ENCODE measurements at places on chromosomes 2 and 18.

DNA sequence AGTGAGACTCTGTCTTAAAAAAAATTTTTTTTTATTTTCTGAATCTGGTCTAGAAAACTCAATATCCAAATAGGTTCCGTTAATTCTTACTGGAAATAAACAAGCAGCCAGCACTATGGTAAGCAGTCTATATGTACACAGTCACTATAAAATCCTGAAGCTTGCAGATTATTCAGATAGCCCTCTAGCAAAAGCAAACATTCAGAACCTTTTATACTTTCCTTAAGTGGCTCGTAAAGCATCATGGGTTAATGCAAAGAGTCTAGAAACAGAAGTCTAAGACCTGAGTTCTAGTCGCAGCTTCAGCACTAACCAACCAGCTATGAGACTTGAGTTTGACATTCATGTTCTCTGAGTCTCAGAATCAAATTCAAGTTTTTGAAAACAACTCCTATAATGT, 51.9 kb downstream of the SIGLEC15 start:
- no peak for DNase-seq

- no peak for DNase-seq
Observed at GRCh38 chr2:234420408-234420807, 76.5 kb downstream of the ARL4C start.

DNA sequence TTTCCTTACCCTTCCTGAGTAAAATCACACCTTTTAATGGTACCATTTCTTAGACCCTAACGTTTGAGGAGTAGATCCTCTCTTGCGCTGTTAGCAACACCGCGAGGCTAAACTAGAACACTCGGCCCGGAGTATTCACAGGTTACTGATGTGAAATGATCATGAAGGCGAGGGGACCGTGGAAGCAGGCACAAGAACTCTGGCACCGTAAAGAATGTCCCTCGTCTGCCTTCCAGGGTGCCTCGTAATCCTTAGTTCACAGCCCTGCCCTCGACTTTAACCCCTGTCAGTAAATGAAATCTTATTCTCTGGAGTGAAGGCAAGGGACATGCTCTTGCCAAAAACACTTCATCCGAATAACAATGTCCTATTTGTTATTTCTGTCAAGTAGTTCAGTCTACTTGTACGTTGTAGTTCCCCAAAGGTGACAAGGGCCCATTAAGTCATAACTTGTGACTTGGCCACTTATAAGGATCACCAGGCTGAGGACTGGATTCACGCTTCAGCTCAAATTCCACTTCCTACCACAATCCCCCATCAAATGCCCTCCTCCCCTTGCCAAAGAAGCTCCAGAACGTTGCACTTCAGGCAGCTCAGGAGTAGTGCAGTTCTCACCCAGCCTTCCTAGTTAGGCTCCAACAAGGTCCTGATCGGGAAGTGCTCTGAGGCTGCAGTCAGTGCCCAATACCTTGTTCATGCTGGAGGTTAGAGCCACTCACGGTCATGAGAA, 43.3 kb upstream of the ITM2C start:
- DNase-seq = no peak

GRCh38 chr18:80046961-80047541, 12.8 kb downstream of the RBFA start:
- no peak for DNase-seq

DNA sequence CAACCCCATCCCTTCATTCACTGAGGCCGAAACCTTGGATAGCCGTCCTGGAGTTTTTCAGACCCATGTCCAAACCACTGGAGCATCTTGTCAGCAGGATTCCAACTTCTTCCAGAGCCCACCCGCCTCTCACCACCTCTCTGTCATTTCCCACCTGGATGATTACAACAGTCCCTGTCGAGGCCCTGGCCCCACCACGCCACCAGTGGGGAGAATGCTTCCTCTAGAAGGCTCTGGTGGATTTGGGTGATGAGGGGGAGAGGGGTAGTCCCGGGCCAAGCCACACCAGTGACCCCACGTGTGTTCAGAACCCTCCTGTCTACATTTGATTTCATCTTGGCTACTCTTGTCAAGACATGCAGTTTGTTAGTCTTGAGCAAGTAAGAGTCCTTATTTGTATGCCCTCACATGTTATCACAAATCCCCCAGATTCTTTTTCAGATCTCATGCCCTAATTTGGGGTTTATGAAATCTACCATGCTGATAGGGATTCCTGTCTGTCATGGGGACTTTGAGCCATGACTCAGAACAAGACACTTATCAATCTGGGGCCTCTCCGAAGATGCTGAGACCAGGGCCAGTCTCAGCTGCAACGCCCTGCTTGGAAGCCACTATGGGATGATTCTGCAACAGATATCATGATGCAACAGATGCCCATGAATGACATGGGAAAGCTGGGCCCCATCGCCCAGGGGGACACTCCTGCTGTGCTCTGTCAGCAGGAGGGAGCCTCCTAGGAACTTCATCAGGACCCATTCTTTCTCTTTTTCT, 186.1 kb downstream of the ZFP36L2 start:
- no peak for DNase-seq

GRCh38 chr2:20916604-20917286, 93.8 kb upstream of the LDAH start:
- DNase-seq = no peak

- no peak for DNase-seq
Observed at GRCh38 chr2:119402645-119403560, 28.8 kb upstream of the TMEM37 start.

DNA sequence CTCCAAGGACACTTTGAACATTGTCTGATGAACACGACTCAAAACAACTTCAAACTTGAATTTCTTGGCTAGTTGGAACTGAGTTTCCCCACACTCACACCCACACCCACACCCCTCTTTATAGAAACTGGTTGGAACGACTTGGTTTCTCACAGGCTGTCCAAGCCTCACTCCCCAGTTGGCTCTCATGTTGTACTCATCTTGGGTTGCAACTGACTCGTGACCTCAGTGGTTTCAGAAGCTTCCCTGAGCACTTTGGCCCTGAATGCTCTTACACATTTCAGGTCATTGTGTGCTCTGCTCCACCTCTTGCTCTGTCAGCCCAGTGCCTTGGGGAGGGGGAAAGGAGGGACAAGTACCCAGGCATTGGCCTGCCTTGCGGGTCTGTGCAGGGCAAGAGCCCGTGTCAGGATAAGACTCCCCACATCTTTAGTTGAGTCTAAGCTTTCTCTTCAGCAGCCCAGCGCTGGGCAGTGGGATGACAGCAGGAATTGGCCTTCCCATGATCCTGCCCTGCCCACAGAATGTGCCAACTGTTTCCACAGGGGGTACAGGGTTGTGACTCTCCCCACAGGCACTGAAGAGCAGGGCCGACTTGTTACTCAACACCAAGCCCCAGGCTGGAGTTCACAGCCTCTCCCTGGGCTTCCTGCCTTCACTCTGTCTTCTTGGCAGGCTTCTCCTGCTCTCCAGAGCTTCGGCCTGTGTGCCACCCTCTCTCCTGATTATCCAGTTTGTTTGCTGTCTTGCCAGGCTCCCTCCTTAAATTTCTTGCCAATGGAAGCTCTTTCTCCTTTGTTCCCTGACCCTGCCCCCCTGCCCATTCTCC, 104.6 kb downstream of the RTN4 start:
- DNase-seq = no peak

GRCh38 chr18:42941021-42941420, 174.5 kb downstream of the RIT2 start:
- no peak for DNase-seq

GRCh38 chr2:185531721-185532120, 206.9 kb upstream of the FSIP2 start:
- no peak for DNase-seq

GRCh38 chr18:56511996-56512395, 126.4 kb downstream of the TXNL1 start:
- no peak for DNase-seq

DNA sequence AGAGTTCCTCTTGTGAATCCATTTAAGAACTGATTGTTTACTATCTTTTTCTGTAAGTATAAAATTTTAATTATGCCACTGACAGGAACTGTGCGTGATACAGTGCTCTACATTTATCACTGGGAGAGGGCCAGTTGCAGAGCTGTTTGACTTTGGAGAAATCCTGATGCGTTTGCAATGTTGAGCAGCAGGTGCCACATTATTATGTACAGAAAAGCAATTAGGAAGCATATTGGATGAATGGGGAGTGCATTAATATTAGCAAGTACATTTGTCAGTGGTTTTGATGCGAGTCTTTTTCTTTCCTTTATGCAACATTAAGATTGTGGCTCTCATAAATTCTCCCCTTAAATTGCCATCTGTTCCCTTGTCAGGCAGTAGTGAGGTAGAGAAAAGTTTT, 302.3 kb upstream of the FANCL start:
- DNase-seq = no peak

GRCh38 chr2:122583159-122583917, 827.9 kb downstream of the TSN start:
- no peak for DNase-seq

- DNase-seq = no peak
Observed at GRCh38 chr2:111659361-111660333, 224.3 kb downstream of the ANAPC1 start.

DNA sequence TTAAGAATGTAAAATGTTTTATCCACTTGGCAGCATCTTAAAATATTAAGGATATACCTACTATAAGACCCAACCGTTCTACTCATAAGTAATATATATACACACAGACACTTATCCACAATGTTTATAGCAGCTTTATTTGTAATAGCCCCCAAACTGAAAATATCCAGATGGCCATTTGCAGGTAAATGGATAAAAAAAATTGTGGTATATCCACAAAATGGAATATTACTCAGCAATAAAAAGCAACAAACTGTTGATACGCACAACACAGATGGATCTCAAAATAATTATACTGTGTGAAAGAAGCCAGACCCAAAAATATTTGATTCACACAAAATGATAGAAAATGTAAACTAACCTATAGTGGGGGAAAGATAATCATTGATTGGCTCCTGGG, 122.0 kb downstream of the ARHGAP28 start:
- no peak for DNase-seq

GRCh38 chr2:45892757-45893156, 241.3 kb downstream of the PRKCE start:
- DNase-seq = no peak

DNA sequence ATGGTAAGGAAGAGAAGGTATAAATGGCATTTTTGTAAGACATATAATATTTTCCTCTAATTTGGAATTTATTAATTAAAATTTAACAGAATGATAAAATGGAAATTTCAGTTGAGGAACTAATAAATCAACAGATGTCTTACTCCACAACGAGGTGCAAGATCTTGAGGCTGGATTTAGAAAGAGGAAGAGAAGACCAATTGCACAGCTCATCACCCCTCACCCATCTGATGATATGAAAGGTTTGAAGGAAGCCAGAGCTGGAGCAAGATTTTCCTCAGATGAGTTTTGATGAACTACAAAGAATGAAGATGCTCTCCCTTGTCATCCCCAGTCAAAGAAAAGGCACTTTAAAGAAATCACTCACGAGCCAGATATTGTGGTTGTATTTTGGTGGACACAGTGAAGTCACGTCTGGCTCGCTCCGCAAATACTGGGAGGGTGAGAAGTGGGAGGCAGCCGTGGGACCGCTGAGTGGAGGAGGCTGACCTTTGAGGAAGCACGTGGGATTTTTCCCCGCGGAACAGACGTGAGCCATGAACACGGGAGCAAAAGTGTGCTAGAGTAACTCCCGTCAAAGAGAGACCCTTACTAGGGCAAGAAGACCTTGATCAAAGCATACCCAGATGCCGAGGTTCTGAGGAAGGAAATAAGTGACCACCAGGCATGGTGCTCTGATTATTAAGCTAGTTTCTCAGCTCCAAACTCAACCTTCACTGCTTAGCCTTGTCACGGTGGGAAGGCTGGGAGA, 511.4 kb downstream of the RNF144A start:
- no peak for DNase-seq

- DNase-seq = no peak
Observed at GRCh38 chr18:63073481-63073880, 246.1 kb downstream of the BCL2 start.

GRCh38 chr2:133026536-133027177, 356.7 kb upstream of the LYPD1 start:
- no peak for DNase-seq

- DNase-seq = no peak
Observed at GRCh38 chr2:194927489-194927888, 729.5 kb upstream of the SLC39A10 start.

DNA sequence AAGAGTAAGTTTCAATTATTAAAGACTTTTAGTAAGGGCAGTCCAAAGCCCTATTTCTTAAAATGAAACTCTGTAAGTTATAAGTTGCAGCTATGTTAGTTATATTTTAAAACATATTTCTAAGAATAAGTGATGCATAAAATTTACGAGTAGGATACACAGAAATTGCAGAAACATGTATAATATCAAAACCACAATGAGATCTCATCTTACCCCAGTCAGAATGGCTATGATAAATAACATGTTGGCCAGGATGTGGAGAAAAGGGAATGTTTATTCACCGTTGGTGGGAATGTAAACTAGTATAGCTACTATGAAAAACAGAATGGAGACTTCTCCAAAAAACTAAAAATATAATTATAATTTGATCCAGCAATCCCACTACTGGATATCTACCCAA, 201.2 kb downstream of the CBLN2 start:
- no peak for DNase-seq

GRCh38 chr2:218884519-218884918, 3.9 kb downstream of the WNT10A start:
- DNase-seq = no peak

GRCh38 chr2:89844221-89844943, 1152.9 kb downstream of the RPIA start:
- DNase-seq = no peak

GRCh38 chr18:79746730-79747129, 51.0 kb upstream of the KCNG2 start:
- DNase-seq = no peak

- no peak for DNase-seq
Observed at GRCh38 chr2:54313147-54313546, 57.1 kb upstream of the TSPYL6 start.

DNA sequence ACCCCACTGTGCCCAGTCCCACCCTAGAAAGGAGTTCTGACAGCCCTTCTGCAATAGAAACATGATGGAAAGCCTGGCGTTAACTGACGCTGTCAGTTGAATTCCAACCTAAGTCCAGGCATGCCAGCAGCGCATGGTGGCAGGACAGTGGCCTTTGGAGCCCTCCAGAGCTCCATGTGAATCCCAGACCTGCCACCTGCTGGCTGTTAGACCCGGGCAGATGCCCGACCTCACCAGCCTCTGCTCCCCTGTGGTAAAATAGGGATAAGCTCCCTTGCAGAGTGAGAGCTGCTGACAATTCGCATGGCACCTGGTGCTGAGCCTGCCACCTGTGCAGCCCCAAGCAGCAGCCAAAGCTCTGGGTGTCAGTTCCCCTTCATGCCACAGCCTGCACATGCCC, 138.6 kb downstream of the LOXHD1 start:
- DNase-seq = no peak

GRCh38 chr18:8623549-8624106, 14.4 kb downstream of the RAB12 start:
- DNase-seq = no peak

- DNase-seq = no peak
Observed at GRCh38 chr2:188078534-188078933, 213.1 kb upstream of the GULP1 start.

DNA sequence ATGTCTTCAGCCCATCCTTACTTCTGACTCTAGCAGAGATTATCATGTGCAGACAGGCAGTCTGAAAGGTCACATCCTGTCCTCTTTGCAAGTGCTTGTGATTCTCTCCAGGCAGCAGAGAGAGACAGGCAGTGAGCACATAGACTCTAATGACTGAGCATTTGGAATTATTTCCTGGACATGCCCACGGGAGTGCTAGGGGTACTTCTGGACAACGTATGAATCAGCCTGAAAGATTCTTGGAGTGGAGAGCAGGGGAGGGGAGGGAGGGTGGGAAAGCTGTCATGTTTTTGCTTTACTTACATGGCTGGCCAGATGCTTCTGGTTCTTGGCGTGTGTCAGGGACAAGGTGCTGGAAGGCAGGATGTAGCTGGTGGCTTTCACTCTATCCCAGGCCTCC, 150.6 kb downstream of the RIF1 start:
- no peak for DNase-seq
